Forelimb muscle (tissue), 1 donor: ENCODE measurements at places on chromosomes 3 and 15.
A peak's percentile ranks its signal among the peaks of the same experiment; 100 is the strongest.

DNA sequence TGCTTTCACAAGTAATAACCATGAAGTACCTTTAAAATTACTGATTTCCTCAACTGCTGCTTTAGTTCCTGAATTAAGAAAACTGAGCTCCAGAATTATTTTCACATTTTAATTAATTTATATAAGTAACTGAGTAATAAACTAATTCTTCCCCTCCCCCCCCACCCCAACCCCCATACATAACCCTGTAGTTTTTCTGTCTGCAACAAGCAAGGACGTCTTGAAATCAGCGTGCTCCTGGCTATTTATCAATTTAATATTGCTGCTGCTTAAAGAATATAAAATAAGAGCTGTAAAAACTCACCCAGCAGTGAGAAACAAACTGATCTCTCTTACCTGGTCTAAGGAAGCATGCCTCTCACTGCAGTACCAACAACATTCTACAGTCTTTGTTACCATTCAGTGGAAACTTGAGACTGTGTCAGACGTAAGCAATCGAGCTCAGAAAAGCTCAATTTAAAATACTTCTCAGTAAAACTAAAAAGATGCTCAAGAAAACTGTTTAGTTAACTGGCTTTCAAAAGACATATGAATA is 121.0 kb downstream of the TFDP2 start:
- DNase-seq = peak; percentile 67

DNA sequence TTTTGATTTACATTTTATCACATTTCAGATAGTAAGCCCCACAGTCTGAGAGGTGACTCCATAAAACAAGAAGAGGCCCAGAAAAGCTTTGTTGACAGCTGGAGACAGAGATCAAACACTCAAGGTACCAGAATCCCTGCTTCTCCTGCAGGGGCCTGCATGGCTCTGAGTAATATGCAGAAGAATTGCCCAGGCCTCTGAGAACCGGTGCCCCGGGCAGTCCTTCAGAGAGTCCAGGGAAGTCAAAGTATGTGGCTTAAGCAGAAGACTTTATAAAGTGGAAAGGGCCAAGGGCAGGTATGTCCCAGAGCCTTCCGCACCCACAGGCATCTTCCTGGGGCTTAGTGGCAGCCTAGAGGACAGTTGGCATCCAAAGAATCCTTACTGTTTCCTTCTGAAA is 12.8 kb downstream of the ATRIP start:
- no peak for DNase-seq

GRCh38 chr3:127784865-127785710 is 37.2 kb downstream of the MGLL start:
- no peak for DNase-seq

DNA sequence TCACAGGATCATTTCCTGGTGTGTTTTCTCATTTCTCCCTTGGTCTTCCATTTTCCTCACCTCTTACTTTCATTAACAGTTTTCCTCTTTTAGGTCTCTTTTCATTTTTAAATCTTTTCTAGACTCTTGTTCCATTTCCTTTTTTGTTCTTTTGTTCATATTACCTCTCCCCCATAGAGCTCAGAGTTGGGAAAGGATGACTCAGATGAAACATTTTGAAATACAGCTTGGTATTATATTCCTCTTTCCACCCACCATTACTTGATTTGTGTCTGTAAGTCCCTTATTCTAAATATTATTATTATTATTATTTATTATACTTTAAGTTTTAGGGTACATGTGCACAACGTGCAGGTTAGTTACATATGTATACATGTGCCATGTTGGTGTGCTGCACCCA is 153.1 kb downstream of the VGLL3 start:
- DNase-seq = no peak

GRCh38 chr3:45677033-45677446 is 12.2 kb upstream of the SACM1L start:
- DNase-seq = no peak
